Ureter (tissue), 1 donor: ENCODE measurements at places on chromosomes 7 and 10.

DNA sequence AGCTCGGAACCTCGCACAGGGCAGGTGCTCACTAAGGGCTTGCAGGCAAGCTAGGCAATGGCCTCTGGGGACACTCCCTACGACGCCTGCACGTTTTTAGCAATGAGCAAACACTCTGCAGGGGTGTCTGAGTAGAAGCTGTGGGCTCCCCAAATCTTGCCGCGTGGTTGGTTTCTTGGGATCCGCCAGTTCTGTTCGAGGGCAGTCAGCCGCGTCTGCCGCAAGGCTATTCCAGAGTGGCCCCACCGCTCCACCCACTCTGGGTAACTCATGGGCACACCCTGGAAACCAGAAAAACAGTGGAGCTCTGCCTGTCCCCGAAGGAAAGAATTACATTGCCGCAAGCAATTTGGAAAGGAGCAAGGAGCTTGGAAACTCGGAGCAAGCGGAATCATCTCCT lies 189.3 kb upstream of the LYZL2 start:
- DNase-seq: no peak

DNA sequence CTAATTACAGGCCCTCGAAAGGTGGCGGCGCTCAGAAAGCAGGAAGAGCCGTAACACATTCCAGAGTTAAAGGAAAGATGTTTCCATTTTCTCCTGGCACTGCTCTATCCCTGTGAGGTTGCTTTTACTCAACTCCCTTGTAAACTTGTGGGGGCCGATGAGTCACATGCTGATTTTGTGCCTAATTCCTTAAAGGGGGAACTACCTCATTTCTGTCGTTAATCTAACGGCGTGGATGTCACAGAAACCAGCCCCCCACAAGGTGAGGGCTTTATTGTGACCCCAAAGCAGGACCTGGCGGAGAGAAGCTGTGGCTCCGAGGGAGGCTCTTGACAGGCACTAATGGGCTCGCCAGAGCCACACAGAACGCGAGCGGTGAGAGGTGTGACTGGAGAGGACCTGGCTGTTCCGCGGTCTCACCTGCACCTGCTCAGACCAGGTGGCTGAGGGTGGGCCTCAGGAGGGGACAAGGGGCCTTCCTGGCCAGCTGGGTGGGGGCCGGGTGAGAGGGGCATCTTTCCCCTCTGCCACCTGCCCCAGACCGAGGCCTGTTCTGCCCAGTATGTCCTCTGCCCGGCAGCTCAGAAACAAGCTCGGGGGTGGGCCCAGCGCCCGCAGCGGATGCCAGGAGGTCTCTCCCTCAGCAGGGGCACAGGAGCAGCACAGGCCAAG lies 50.9 kb downstream of the CALML3 start:
- no peak for DNase-seq

DNA sequence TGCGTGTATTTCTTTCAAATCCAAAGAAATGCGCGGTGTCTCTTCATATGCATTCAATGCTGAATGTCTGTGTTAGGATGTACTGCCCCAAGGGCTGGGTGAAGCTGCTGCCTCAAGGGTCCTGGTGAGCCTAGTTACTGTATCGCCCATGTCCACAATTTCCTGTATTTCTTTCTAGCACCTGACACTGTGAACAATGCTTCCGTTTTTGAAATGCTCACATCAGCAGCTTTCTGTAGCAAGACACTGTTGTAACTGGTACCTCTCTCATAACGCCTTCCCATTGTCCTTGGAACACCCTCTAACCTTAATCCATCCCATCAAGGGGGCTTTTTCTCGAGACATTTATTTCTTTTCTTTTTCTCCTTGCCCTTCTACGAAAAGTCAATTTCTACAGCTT lies 25.1 kb downstream of the NRP1 start:
- no peak for DNase-seq

GRCh38 chr10:126570621-126571602 lies 99.6 kb downstream of the C10orf90 start:
- DNase-seq: no peak

- peak; percentile 38 for DNase-seq
These were observed 1.0 kb downstream of the NPM3 start for GRCh38 chr10:101781984-101782810.

GRCh38 chr10:35691522-35692236 lies 49.6 kb upstream of the FZD8 start:
- DNase-seq: no peak

DNA sequence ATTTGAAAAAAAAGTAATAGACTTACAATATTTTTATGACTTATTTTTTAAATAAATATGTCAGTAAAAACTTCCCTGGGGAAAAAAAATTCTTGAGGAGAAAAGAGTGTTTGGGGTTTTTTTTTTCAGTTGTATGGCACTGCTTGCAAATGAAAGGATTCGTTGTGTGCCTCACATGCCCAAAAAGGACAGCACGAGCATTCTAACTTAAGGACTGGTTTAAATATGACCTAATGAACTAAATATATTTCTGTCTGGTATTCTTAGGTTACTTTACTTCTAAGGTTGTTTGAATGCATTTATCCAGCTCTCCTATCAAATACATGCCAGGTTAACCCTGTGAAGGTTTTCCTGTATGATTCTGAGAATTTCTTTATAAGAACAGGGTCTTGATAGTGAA lies 988 bp upstream of the CD36 start:
- no peak for DNase-seq

DNA sequence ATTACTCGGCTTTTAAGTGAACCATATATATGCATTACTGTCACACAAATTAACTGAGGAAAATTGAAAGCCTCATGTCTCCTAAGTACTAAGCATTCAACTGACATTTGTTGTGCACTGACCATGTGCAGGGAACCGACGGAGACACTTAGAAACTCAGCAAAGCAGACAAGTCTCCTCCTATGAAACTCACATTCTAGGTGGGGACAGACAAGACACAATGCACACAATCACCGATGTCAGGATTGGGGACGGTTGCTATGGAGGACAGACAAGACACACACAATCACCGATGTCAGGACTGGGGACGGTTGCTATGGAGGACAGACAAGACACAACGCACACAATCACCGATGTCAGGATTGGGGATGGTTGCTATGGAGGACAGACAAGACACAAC lies 134.0 kb downstream of the PTPRN2 start:
- no peak for DNase-seq

DNA sequence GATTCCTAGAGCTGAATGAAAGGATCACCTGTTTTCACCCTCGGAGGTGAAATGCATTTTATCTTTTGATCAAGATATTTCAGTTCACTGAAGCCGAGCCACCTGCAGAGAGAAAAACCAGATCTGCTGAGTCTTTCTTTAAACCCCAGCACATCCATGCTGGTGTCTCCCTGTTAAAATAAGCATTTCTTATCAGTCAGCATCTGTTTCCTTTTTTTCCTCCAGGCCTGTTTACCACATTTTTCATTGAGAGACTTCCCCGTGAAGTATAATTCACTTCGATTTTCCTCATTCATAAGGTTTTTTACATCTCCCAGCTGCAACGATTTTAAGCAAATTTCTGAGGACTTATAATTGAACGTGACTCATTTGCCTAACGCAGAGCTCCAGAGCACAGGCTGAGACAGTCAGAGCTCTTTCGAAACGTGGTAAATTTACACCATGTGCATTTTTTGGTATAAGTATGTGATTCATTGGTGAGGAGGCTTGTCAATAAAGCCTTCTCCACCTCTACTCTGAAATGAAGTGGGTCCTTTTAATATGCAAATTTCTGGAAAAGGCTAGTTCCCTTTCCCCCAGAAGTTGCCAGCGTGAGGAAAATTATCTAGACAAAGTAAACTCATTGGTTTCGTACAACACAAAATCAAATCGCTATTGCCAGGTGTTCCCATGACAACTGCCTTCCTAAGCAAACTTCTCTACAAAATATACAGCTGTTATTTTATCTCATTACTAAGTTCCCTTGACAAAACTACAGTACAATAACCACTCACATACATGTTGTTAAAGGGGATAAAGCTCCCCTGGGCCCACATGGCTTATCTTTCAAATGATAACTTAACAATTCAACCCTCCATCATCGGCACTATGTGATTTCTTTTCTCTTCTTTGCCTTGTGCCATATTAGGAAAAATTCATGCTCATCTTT lies 374.8 kb upstream of the AKR1E2 start:
- DNase-seq: no peak

- no peak for DNase-seq
These were observed 100.2 kb downstream of the ATXN7L1 start for GRCh38 chr7:105776068-105776790.

DNA sequence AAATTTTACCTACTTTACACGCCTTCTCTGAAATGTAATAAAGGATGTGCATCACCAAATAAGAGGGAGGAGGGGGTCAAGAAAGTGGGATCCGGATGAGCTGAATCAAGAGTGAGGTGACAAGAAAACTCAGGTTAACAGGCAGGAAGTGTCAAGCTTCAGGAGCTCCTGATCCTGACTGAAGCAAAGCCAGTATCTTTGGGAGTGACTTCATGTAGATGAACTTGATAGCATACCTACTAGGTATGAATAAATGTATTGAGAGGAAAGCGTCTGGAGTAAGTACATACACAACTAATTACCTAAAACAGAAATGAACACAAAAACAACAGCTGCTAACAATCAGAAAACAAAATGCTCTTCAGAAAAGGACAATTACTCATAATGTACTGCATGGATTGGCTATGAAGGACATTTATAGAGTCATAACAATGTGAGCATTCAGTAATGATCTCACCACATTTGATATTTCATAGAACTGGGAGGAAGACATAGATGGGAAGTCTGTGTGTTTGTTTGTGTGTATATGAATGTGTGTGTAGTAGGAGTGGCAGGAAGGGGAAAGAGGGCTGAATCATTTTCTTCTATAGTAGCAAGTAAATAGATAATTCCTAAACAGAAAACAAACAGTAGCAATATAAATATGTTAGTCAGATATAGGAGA lies 29.4 kb downstream of the PRKG1 start:
- no peak for DNase-seq

- no peak for DNase-seq
These were observed 5.7 kb downstream of the MNX1 start for GRCh38 chr7:157004521-157005455.

DNA sequence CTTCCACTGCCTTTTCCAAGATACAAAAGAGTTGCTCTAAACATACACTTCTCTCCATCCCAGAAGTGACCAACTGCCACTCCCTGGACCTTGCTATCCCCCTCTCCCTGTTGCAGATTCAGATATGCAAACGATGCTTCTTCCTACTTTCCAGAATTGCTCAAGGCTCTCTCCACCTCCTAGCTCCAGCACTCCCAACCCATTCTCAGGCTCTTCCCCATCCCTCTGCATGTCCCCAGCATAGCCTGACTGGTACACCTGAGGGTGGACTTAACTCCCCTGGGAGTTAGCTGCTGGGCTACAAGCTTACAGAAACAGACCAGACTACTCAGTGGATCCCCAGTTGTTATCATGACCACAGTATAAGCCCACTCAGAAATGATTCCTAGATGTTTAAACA lies 27.6 kb downstream of the MKRN1 start:
- no peak for DNase-seq

DNA sequence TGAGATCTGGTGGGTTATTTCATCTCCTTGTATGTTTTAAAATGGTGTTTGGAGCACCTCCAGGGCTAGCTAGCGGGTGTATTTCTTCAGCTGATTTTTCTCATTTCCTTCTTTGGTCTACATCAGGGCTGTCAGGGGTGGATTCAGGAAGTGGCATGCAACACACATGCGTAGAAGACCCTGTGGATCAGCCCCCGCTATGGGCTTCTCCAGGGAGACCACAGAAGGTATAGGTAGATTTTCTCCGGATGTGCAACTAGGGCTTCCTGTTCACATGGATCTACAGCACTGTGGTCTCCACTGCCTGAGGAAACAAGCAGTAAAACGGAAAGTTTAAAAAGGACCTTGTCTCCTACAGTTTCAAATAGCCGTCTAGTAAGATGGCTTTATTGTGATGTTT lies 10.4 kb downstream of the NUB1 start:
- no peak for DNase-seq

DNA sequence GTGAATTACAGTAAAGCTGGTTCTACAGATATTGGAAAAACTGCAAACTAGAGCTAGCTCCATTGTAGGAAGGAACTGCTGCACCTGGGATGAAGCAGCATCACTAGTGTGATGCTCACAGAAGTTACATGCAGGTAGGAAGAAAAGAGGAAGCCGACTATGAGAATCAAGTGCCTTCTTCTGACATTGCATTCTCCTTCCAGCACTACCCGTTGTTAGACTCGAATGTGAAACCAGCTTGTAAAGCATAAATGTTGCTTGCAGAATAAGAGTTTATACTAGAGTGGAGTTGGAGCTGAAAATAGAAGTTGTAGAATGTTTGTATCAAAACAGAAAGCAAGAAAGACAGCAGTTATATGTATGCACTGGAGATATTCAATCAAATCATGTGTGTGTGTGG lies 49.9 kb downstream of the TRIM24 start:
- no peak for DNase-seq

DNA sequence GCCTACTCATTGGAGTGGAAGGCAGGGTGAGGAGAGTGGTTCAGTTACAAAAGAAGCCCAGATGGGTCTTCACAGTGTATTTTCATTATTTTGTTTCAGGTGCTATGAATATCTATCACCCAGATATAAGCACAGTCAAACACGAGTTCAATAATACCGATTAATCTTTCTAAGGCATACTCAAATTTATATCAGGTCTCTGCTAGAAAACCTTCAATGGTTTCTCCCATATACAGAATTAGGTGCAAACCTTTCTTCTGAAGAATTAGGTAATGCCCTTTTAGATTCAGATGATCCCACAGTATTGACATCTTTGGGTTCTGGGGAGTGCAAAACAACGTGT lies 14.7 kb upstream of the HPS1 start:
- DNase-seq: no peak

- no peak for DNase-seq
These were observed 339.3 kb upstream of the PFKP start for GRCh38 chr10:2728087-2728486.

DNA sequence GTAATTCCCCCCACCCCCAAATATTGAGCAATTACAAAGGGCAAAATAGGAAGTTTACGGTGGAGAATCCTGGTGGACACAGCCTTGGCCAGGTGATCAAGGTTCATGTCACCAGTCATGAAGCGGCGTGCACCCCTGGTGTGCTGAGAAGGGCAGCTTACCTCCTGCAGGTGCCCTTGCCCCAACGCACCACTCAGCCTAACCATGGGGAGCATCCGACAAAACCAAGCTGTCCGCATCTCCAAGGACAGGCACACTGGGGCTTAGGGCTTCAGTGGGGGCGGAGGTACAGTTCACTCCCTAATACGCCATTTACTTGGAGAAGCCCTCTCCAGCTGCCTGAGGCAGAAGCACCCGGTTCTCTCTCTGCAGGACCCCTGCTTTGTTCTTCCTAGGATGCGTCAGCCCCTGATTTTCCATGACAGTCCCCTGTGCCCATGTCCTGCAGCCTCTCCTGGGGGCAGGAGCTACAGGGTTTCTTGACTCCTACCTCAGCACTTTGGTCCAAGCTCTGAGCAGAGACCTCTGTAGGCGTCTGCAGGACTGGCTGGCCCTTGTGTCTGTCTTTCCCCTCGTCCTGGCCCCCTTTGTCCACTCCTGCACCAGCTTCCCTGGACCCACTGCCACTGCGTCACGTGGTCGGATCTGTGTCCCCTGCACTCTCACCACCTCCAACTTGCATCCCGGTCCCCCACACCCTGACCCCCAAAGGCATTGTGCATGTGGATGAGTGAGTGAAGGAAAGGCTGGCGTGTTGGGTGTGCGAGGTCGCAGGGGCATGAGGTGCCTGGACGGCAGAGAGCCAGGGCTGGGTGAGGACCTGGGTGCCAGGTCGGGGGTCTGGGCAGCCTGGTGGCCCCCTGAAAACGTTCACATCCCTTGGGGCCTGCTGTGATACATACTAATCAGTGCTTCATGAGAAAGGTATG lies 113.7 kb downstream of the LHPP start:
- no peak for DNase-seq
